Fibroblast of mammary gland (primary cell): ENCODE measurements at places on chromosomes 1 and 21.

- no peak for DNase-seq
Measured at GRCh38 chr1:154978360-154978759, 3.9 kb downstream of the CKS1B start.

- DNase-seq = no peak
Measured at GRCh38 chr1:5648410-5649165, 343.6 kb downstream of the NPHP4 start.

GRCh38 chr1:50300297-50300696, 122.9 kb downstream of the DMRTA2 start:
- no peak for DNase-seq

GRCh38 chr1:94301186-94301585, 63.8 kb upstream of the ARHGAP29 start:
- peak; percentile 68 for DNase-seq

- no peak for DNase-seq
Measured at GRCh38 chr1:43861988-43862735, 71.4 kb upstream of the ARTN start.

GRCh38 chr1:245463392-245464165, 308.8 kb downstream of the KIF26B start:
- DNase-seq = no peak

DNA sequence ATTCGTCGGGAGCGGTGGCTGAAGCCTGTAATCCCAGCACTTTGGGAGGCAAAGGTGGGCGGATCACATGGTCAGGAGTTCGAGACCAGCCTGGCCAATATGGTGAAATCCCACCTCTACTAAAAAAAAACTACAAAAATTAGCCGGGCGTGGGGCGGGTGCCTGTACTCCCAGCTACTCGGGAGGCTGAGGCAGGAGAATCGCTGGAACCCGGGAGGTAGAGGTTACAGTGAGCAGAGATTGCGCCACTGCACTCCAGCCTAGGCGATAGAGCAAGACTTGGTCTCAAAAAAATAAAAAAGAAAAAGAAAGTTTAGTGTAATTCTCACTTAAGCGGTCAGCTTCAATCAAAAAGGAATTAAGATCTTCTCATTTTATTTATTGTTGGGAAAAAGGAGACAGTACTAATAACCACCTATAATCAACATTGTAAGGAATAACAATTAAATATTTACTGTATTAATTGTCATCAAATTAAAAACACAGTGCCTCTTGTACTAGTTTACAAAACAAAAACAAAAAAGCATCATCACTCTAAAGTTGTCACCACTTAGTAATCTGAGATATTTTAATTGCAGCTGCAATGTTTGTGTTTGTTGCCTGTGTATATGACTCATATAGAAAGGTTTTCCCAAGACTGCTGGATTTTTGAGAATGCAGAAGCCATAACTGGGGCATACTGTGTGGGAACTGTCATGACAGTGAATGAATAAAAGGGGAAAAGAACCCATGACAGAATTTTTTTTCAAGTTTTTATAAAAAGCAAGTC, 3.7 kb downstream of the FBXO42 start:
- peak; percentile 83 for DNase-seq

GRCh38 chr1:9128166-9128519, 759 bp downstream of the GPR157 start:
- no peak for DNase-seq

DNA sequence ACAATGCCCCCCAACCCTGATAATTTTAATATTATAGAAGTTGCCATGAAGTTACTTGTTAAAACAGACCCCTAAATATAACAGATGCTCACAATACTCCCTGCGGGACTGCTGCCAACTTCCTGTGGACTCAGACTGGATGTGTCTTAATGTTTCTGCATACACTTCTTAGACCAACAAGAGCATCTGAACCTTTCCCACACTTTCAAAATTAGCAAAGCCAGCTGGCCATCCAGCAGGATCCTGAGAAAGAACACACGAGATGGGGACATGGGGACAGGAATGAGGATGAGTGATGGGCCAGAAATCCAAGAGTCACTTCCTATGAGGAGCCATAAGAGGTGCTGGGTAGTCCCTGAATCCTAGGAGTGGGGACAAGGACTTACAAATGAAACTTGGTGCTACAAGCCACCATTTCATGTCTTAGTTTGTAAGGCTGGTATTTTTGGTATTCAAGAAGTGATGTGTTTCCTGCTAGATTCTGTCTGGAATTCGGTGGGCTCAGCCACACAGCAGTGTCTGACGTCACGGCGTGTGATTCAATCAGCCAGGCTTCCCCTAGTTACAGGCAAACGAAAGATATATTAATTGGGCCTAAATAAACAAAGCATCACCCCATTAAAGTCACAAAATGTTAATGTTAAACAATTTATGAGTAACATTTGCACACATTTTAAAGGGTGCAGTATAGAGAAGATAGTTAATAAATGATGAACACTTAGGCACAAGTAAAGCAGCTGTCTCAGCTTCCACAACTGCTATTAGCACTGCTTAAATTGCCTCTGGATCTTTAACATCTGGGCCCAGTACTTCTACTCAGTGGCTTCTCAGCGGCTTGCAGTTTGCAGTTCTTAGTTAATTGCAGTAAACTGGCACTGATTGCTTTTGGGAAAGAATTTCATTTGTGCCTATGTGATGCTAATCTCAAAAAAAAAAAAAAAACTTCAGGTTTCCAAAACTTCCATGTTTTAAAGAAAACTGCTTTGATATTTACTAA, 41.2 kb upstream of the RGS8 start:
- no peak for DNase-seq

DNA sequence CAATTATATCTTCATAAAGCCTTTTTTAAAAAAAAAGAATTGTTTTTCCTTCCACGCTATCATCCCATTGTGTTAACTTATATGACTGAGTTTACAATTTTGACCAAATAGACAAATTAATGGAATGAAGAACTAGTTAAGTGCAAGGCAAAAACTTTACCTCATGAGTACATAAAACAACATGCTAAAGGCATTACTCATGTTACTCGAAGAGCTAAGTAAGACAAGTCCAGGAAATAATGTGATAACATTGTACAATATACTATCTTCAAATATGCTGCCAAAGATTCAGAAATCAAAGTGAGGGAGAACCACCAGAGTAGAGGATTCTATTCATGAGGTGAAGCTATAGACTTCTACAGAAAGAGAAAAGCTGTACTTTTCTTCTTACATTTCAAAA, 24.2 kb upstream of the DYNLT5 start:
- peak; percentile 35 for DNase-seq

DNA sequence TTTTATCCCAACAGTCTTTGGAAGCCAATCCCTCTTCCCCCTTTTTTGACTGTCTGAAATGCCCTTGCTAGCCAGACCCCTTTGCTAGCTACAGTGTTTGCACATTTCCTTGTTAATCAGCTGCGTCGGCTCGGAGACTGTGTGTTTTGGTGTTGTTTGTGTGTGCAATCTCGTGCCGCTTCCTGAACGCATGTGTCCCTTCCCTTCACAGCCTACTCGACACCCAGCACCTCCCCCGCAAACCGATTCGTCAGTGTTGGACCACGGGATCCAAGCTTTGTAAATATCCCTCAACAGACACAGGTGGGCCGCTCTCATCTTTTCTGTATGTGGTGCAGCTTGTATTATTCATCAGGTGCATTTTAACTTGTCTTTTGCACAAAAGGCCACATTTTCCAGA, 298.7 kb downstream of the TM2D1 start:
- DNase-seq = no peak

- no peak for DNase-seq
Measured at GRCh38 chr1:30508611-30509010, 214.8 kb downstream of the MATN1 start.

- DNase-seq = no peak
Measured at GRCh38 chr21:41321211-41321907, 4.8 kb downstream of the FAM3B start.

DNA sequence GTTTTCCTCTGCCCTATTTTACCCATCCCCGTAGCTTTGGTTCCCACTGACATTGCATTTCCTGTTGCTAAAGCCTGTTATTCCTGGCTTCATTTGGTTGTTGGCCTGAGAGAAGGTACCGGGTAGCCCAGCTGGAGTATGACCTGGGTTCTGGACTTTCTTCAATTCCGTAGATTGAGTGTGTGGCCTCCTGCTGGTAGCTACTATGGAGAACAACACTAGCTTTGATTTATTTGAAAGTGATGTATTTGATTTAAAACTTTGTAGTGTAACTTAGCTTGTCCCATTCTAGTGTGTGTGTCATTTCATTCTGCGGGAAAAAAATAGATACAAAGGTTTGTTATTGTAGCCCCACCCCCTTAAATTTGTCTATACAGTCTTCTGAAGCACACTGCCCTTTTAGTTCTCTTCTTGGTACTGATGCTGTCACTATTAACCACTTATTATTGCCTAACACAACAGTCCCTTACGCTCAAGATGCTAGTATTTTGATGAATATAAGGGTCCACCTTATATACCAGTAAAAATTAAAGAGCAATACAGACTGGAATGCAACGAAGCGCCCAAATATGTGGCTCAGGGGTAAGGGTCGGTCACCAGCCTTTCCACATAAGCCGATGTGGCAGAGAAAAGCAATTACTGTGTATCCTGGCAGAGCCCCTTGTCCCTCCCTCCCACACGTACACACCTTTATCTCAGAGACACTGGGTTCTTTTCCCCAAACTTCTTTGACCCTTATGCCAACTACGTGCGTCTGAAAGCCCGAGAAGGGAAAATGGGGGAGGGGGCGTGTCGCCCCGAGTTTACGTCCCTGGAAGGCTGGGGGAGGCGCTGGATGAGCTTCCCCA, 643 bp upstream of the MOV10 start:
- DNase-seq = peak; percentile 81

GRCh38 chr1:226568975-226569741, 20.6 kb downstream of the STUM start:
- no peak for DNase-seq

GRCh38 chr21:45504021-45504515, 38.2 kb downstream of the SLC19A1 start:
- no peak for DNase-seq

DNA sequence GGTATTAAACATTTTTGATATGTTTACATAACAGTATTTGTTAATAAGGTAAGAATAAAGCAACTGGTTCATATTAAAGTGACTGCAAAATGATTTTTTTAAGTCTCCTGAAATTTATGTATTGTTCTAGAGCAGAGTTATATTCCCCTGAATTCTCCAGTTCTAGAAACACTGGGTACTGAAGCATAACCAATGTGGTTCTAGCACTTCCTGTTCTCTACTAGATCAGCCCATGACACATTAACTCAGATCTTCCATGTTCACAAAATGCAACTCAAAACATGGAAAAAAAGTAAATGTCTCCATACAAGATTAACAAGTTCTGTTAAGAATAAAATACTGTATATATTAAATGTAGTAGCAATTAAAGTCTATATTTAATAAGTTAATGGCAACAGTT, 3.9 kb downstream of the NEGR1 start:
- DNase-seq = peak; percentile 23

GRCh38 chr1:29197590-29197924, 15.9 kb upstream of the SRSF4 start:
- DNase-seq = peak; percentile 53

GRCh38 chr1:22749919-22750684, 39.5 kb downstream of the EPHB2 start:
- DNase-seq = peak; percentile 93

GRCh38 chr1:41072051-41072450, 50.5 kb upstream of the SLFNL1 start:
- peak; percentile 26 for DNase-seq

GRCh38 chr1:36765785-36766300, 268.5 kb downstream of the GRIK3 start:
- no peak for DNase-seq

DNA sequence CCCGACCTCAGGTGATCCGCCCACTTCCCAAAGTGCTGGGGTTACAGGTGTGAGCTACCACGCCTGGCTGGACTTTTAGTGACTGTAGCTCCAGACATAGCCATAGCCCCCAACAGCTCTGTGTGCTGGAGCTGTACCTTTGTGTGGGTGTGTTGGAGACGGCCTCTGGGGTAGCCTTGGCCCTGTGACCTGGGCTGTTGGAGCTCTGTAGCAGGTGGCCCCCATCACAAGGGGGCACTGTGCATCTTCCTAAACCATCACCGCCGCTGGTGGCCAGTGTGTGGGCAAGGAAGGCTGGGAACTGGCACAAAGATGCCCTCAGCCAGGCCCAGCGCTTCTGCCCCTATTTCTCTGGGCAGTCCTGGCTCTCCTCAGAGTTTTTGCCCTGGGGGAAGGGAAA, 38.4 kb upstream of the FOXO6 start:
- DNase-seq = peak; percentile 7

GRCh38 chr1:40383488-40384412, 10.2 kb downstream of the SMAP2 start:
- peak; percentile 90 for DNase-seq

DNA sequence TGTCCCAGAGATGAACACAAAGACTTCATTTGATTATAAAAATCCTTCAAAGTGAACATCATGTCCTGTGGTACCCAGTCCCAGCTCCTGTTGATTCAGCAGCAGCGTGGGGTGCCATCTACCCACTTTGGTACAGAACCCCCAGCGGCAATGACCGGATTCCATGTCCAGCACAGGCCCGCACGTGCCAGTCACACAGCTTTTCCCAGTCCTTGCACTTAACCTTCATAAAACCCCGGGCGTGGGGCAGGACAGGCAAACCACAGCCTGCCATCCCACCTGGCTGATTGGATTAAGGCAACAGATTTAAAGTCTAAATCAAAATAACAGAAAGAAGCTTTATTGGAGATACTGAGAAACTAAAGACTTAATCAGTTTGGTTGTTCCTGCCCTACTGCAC, 15.5 kb downstream of the CEP104 start:
- DNase-seq = no peak

DNA sequence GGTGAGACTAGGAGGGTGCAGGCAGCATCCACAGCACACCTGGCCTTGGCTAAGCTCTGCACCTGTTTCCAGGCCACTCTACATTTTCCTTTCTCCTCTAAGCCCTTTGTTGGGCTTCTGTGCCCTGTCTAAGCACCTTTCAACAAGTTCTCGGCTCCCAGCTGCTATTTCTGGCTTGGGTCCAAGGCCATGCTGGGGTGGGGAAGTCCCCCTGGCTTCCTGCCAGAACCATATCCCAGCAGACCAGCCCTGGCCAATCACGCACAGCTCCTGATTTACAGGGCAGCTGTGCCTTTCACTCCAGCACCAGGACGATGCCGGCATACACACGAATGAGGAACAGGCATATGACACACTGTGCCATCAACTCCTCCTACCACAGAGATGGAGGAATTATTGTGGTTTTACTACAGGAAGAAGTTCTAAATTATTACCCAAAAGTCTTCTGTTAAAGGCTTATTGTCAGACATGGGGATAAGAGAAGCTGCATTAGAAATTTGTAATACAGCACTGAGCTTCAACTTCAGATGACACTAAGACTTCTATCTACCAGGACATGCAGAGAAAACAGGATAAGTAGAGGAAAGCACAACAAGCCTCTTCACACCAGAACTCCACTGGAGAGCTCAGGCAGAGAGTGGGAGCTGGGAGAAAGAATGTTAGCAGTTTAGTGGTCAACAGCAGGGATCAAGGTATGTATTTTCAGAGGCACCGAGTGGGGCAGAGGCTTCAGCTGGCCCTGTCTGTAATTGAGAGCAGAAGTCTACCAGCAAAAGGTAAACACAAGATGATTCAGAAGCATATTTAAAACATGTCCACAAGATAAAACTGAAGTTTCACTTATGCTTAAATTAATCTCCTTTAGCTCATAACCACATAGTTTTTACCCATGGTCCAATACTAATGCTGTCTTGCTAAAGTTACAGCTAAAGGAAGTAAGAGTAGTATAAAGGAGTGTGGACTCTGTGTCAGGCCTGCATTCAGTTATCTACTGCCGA, 37.4 kb downstream of the TRIT1 start:
- peak; percentile 68 for DNase-seq

- no peak for DNase-seq
Measured at GRCh38 chr1:23496490-23497181, 12.7 kb upstream of the ASAP3 start.
